Suppressor macrophage treated with lipopolysaccharide for 1 hour (primary cell): ENCODE measurements at places on chromosomes 12 and 14.

- DNase-seq: no peak
These were observed 18.3 kb downstream of the RTL1 start for GRCh38 chr14:100885196-100885595.

DNA sequence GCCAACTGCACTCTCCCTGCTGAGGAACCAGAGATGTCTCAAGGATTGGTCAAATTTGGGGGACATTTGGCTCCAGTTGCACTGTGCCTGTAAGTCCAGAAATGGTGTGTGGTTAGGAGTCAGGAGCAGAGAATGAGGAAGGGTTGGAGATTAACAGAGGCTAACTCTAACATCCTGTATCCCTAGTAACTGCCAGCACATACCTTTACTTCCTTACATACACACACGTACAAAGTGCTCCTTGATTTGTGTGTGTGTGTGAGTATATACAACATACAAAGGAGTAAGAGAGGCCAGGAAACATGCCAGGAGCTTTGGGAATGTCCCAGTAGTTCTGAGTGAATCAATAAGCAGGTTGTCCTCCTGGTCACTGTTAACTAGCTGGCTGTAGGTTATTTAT, 39.8 kb upstream of the NRXN3 start:
- DNase-seq: no peak

DNA sequence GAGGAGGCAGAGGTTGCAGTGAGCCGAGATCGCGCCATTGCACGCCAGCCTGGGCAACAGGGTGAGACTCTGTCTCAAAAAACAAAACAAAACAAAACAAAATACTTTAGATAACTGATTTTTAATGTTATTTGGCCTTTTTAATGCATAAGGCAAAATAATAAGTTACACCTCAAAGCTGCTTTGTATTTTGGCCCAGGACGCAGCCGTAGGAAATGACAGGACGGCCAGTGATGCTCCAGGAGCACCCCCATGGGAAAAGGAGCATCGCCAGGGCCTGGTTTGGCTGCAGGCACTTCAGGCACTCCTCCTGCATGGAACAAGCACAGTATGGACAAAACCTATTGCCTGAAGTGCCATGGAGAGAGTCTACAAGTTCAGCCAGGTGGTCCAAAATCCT, 3.5 kb upstream of the NFKBIA start:
- no peak for DNase-seq

DNA sequence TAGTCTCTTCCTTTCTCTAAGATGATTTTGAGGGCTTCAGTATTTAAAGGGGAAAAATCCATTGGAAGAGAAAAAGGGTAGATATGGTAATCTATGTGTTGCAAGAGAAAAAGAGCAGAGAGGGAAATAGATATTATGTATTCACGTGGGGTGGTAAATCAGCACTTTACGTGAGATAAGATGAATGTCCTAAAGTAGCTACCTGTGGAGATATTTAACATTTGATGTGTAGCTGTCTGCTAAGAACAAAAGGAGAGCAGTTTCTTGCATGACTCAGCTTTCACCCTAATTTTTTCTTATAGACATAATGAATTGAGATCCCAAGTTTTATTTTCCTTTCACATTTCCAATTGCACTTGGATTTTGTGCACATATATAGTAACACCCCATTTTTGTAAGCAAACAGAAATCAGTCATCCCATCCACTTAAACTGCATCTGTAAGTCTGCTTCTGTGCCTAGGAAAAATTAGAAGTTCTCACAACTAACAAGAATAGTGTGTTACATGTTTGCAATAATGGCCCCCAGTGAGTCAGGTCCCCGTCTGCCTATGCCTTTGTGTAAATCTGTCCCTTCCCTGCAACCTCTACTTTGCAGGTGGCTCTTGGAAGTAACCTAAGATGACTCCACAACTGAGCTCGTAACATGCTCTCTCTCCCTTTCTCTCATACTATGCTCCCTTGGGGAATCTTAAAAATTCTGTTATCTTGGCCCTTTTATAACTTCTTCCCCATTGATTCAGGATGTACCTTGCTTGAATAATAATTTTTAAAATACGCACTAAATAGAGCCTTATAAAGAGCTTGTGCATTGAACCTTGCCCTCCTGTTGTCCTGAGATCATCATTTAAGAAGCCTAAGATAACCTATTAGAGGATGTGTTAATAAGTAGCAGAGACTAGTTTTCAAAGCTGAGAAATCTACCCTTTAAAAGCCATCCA, 3.7 kb downstream of the TMTC3 start:
- DNase-seq: no peak

GRCh38 chr14:37343307-37344094, 145.8 kb downstream of the MIPOL1 start:
- no peak for DNase-seq

- peak; percentile 97 for DNase-seq
These were observed 5.3 kb upstream of the UBC start for GRCh38 chr12:124919521-124920352.

GRCh38 chr14:76715511-76716081, 45.7 kb upstream of the VASH1 start:
- DNase-seq: peak; percentile 63

- DNase-seq: no peak
These were observed at the start of gene MFAP5 for GRCh38 chr12:8662593-8662992. MFAP5 (minus strand) TSS chr12:8662826; CDS start chr12:8662104, 722 bp downstream.
